ENCODE measurements at places on chromosomes 11 and 22. TPM values are rescaled to one million over a fixed set of nuclear protein-coding genes. Genes with fewer than 3 reads are reported as not detected.

Gene TMPRSS5
- not detected for total RNA-seq

Gene TEAD1
- total RNA-seq: 158 TPM

- no peak for DNase-seq
Measured at GRCh38 chr22:39524753-39525657, 4.6 kb downstream of the ATF4 start.

Gene OR5T3
- total RNA-seq: 8.9 TPM

Gene CFAP300
- 21.7 TPM for total RNA-seq
